ENCODE measurements at places on chromosomes 11 and 22.

GRCh38 chr11:122158171-122158570 lies 42.2 kb upstream of the BLID start:
- no peak for DNase-seq

DNA sequence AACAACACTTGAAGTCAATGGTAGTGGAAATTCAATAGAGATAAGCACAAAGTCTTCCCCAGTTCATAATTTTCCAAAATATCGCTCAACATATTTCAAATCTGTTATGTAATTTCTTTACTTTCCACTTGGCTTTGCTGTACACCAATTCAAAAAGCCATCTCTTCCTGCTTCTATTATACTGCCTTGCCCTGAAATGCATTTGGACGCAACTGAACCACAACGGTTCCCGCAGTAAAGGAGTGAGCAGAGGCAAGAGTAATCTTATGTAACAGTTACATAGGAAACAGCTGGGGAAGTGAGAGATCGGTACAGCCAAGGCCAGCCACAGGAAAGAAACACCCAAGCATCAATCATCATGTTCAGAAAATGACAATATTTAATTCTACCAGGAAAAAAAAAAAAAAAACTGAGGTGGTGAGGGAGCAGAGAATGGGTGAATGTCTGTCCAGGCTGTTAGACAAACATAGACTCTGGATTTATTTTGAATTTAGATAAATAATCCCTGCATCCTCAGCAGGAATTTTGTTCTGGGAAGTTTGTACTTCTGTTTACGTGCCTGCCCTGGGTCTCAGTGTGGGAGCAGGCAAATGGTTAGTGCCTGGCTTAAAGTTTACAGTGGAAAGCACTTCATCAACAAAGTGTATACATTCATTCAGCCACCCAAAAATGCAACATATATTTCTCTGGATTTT lies 392.2 kb downstream of the ETS1 start:
- DNase-seq, result no peak

DNA sequence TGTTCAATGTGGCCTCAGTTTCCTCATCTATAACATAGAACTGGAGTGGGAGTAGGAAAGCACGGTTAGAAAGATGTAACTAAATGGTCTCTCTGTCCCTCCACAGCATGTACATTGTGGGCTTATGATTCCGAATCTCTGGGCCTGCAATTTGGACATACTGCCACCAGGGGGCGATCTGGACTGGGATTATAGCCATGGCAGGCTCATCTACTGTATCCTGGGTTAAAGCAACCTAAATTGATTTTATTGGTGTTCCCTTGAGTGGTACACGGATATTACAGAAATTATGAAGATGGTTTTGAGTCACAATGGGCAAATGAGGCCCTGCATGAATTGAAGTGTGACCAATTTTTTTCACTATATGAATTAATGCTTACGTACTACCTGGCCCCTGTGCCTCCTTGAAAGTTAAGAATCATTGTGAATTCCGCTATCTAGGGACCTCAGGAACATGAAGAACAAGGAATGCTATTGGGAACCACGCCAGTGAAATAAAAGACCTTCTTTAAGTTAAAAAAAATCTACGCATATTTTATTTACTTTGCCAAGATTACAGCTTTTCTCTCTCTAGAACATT lies 32.9 kb downstream of the TST start:
- no peak for DNase-seq

GRCh38 chr11:95294701-95295100 lies 63.7 kb upstream of the SESN3 start:
- no peak for DNase-seq

- DNase-seq, result no peak
Observed at GRCh38 chr11:14320020-14320419, 39.0 kb downstream of the RRAS2 start.

GRCh38 chr22:47460861-47461260 lies 698.4 kb downstream of the TBC1D22A start:
- DNase-seq, result no peak

GRCh38 chr11:106306942-106307341 lies 229.5 kb downstream of the AASDHPPT start:
- no peak for DNase-seq

DNA sequence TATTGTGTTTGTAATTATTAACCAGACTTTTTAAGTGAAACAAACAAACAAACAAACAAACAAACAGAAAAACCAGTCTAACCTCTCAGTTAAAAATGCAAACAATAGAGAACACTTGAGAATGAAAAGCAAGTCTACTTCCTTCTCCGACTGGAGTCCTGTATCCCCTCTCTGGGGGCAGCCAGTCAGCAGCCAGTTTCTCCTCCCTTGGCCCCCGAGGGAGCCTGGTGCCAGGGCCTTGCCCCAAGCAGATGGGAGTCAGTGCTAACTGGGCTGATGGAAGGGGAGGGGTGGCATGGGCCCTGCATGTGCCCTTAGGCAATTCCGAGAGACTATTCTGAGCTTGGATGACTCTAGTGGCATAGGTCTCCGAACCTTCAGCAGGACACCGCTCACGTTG lies 137.2 kb downstream of the GRIK4 start:
- DNase-seq, result no peak

- no peak for DNase-seq
Observed at GRCh38 chr22:50584106-50585096, 1.8 kb upstream of the CHKB start.

DNA sequence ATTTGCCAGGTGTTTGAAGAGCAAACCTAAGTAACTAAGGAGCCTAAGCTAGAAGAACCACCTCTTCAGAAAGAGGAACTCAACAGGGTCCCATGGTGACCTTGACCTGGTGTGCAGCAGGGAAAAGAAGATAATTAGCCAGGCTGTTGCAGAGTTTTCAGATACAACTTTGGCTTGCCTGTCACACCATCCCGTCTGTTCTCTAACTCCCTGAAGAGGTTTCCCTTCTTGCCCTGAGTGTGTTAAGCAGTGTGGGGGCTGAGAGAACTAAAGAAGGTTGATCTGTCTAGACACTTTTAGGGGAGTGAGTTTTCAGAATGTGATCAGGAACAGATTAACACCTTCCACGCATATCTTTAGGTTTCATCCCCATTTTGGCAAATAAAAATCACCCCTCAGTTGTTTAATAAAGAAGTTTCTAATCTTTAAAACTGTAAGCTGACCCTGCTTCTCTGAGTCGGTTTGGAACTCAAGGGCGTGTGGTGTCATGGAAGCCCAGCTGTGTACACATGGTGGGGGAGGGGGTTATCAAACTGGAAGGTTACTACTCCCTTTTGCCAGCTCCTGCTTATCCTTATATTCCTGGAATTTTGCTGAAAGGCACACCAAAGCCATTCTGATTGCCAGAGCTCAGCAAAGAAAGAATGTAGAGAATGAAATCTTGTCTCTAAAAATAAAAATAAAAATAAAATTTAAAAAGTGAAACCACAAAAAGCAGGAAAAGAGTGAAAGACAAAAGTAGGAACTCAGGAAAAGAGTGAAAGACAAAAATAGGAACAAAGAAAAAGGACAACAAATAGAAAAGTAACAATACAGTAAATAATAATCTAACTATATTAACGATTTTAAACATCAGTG lies 70.2 kb downstream of the DBX1 start:
- DNase-seq, result no peak

- DNase-seq, result no peak
Observed at GRCh38 chr11:82981852-82982251, 80.3 kb downstream of the DDIAS start.

DNA sequence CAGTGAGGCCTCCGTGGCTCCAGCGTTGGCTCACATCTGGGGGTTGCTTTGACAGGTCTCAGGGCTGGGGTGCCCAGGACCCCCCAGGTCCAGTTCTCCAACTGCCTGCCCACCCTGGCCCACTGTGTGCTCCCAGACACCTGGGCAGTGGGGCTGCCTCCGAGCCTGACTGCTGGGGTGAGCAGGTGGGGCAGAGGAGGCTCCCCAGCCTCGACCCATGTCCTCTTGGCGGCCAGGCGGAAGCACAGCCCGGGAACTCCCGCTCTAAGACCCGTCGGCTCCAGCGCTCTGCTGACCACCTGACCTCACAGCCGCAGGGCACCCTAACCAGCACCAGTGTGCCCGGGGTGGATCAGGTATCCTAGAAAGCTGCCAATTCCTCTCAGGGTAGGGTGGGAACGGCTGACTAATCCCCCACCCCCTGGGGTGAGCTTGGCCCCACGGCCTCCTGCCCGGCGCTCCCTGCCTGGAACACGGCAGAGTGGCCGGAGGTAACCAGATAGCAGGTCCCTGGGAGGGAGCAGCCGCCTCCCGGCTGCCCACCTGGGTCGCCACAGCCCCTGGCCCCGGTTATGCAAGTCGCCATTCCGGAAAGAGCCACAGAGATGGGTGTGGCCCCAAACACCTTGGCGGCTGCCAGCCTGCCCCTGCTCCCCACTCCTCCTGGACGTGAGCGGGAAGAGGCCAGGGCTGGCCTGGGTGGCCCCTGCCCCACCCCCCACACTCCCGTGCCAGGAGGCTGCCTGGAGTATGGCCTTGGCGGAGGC lies 19.2 kb upstream of the MUC5B start:
- no peak for DNase-seq

GRCh38 chr22:23533328-23533762 lies 46.7 kb downstream of the IGLL1 start:
- peak; percentile 70 for DNase-seq

- no peak for DNase-seq
Observed at GRCh38 chr22:43288807-43289420, 54.3 kb downstream of the SCUBE1 start.

GRCh38 chr11:2100361-2101170 lies 38.6 kb downstream of the IGF2 start:
- no peak for DNase-seq

- DNase-seq, result no peak
Observed at GRCh38 chr11:45662665-45663485, 2.5 kb downstream of the CHST1 start.

- DNase-seq, result no peak
Observed at GRCh38 chr22:43554259-43554636, 142.4 kb downstream of the MPPED1 start.

DNA sequence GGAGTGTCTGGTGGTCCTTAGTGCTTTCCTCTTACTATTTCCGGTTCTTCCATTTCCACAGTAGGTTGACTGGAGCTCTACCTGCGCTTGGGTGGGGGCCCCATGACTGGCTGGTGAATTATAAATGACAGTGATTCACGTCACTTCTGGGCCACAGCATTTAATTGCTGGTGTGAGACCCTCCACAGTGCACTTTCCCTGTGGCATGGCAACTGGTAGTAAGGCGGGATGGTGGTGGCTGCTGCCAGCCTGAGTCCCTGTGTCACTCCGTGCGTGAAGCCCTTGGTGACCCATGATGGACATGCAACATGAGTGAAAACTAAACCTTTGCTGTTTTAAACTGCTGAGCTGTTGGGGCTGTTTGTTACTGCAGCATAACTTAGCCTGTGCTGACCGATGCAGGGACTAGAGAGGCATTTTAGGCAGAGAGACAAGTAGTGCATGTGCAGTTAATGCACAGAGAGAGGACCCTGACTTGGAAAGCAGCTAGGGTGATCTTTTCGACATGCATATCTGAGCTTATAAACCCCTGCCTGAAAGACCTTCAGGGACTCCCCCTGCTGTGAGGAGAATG lies 3.1 kb downstream of the PRDM11 start:
- no peak for DNase-seq

DNA sequence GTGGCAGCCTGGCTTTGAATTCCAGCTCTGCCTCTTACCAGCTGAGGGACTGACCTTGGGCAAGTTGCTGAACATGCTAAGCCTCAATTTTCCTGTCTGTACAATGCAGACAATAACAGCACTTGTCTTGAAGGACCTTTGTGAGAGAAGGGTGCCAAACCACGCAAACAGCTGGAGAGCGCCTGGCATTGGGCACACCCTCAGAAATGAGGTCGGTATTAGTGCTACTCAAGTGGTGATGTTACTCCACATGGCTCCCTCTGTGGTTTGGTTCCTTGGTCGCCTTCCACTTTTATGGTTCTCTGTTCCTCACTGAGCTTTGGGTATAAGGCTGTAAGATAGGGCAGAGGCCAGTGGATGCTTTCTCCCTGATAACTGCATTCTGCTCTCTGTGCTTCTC lies 8.2 kb downstream of the UBASH3B start:
- DNase-seq, result no peak

DNA sequence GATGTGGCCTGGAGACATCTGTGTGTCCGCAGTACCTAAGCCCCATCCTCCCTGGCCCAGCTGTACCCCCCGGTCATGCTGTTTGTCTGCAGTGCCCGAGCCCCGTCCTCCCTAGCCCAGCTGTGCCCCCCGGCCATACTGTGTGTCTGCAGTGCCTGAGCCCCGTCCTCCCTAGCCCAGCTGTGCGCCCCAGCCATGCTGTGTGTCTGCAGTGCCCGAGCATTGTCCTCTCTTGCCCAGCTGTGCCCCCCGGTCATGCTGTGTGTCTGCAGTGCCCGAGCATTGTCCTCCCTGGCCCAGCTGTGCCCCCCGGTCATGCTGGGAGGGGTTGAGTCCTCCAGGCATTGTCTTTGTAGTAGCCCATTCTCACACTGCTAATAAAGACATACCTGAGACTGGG lies 7.6 kb upstream of the ARSA start:
- no peak for DNase-seq

DNA sequence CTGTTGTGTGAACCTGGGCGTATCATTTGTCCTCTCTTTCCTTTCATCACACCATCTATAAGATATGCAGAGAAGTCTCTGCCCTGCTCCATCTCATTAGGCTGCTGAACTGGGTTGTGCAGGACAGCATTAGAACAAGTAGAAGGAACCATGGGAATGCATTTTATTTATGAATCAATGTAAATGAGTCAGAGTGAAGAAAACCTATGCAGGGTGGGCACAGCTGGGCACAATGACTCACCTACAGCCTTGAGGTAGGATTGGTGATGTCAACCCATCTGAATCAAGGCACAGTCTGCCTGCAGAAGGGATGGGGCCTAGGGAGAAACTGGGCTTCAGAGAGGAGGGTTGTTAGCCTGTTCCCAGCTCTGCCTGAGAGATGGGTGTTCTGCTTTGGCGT lies 123.4 kb downstream of the CSNK2A3 start:
- no peak for DNase-seq

- no peak for DNase-seq
Observed at GRCh38 chr11:123560006-123560405, 94.4 kb downstream of the SCN3B start.

DNA sequence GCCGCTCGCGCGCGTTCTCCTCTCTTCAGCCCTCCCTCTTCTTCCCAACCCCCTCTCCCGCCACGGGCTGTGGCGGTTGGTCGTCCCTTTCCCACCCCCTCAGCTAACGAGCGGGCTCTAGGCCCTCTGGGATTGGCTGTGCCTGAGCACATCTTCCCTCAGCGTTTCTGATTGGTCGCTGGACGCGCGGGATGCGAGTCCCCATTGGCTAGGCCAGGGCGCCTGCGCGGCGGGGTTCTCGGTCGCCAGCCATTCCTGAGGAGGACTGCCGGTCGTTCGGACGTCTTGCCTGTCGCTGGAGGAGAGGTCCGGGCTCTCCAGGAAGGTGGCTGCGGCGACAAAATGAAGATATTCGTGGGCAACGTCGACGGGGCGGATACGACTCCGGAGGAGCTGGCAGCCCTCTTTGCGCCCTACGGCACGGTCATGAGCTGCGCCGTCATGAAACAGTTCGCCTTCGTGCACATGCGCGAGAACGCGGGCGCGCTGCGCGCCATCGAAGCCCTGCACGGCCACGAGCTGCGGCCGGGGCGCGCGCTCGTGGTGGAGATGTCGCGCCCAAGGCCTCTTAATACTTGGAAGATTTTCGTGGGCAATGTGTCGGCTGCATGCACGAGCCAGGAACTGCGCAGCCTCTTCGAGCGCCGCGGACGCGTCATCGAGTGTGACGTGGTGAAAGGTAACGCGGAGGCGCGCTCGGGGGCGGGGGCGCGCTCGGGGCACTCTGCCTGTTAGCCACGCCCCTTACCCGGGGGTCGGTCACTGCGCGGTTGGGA lies at the start of gene RBM14:
TSS of gene RBM14 (plus strand) at position 252 of the 776 bp plus-strand sequence. CDS start at position 343, 91 bp downstream.
- peak; percentile 99 for DNase-seq

- DNase-seq, result no peak
Observed at GRCh38 chr11:122362381-122362780, 246.4 kb upstream of the BLID start.

- DNase-seq, result no peak
Observed at GRCh38 chr11:119816660-119817059, 87.7 kb upstream of the NECTIN1 start.
